ENCODE measurements at places on chromosomes 2 and 18. TPM values are rescaled to one million over a fixed set of nuclear protein-coding genes. Genes with fewer than 3 reads are reported as not detected.

LIMS4 gene
- total RNA-seq: 10.2 TPM

IL1F10 gene
- not detected for total RNA-seq

CD302 gene
- 38.3 TPM for total RNA-seq

FKBP1B gene
- 9.1 TPM for total RNA-seq

DLGAP1 gene
- total RNA-seq: 20.1 TPM

DNA sequence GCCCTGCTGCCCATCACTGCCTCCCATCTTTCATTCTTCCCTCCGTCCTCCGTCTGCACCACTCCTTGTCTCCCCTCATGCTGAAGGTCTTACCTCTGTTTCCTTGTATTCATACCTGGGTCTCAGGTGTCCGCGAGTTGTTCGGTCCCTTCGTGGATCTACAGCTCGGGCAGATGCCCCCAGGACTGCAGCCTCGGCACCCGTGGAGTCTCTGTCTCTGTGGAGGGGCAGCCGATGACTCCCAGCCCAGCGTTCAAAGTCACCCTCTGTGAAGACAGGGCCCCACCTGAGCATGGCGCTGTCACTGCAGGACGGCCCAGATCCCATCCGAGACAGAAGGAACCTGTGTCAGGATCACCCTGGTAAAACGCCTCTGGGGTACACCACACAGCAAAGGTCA lies 480.0 kb upstream of the SALL3 start:
- no peak for DNase-seq

DNA sequence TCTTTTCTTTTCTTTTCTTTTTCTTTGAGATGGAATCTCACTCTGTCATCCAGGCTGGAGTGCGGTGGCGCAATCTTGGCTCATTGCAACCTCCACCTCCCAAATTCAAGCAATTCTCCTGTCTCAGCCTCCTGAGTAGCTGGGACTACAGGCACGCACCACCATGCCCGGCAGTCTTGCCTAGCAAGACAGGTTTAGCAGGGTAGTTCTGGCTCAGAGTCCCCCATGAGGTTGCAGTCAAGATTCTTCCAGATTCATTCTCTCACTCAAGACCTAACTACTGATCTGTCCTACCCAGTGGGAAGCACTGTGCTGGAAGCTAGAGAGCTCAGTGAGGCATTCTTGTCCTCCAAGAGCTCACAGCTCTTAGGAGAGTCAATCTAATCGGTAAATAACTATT lies 17.6 kb upstream of the ZAP70 start:
- DNase-seq: no peak

- DNase-seq: no peak
Observed at GRCh38 chr2:31269087-31269486, 35.1 kb downstream of the EHD3 start.

DNA sequence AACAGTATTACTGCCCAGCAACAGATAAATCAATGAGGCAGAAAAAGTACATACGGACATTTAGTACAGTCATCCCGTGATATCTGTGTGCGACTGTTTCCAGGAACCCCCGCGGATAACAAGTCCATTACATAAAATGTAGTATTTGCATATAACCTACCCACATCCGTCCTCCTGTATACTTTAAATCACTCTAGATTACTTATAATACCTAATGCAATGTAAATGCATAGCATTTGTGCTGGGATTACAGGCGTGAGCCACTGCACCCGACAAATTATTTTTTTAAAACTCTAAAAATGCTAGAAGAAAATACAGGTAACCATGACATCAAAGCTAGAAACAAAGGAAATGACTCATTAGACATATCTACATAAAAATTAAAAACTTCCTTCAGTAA lies 91.6 kb downstream of the FAM161A start:
- DNase-seq: no peak

DNA sequence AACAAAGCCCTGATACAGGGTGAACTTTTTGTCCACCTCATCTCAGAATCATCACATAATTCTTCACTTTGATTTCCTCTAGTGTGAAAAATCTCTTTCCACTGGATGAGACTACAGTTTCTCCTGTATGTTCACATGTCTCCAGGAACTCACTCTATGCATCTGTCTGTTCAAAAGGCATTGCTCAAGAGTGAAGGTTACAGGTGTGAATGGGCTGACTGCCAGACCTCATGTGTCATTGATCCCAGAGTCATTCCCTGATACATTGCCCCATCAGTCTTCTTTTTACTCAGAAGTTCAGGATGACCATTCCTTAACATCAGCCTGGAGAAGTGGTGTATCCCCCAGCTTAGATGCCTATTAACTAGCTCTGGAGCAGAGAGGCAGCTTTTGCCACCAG lies 4.4 kb upstream of the DSC3 start:
- DNase-seq: no peak

- no peak for DNase-seq
Observed at GRCh38 chr2:184057910-184058309, 540.4 kb upstream of the ZNF804A start.
